ENCODE measurements at places on chromosomes 1 and 21.
A peak's percentile ranks its signal among the peaks of the same experiment; 100 is the strongest.

DNA sequence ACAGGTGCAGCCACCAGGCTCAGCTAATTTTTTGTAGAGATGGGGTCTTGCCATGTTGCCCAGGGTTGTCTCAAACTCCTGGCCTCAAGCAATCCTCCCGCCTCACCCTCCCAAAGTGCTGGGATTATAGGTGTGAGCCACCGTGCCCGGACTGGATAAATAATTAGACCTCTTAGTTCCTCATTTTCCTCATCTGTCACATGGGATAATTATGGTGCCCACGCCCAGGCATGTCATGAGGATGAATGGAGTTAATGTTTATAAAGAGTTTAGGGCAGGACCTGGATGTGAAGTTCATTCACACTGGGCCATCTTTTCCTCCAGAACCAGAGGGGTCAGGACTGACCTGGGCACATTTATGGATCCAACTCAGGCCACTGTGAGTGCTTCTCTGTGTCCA is 23.7 kb downstream of the PADI3 start:
- no peak for DNase-seq

DNA sequence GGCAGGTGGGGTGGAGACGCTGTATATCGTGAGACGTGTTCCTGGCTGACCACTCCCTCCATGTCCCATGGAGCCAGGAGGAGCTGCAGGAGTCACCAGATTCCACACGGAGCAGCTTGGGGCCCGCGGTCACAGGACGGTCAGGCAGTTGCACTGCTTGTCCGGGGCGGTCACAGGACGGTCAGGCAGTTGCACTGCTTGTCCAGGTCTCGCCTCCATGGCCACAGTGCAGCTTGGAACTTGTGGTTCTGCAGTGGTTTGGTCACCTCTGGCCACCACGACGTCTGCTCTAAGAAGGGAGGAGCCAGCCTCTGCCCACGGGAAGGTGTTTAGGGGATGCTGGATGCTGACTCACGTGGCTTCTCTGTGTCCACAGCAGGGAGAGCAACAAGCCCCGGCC is 33.0 kb downstream of the SLX9 start:
- DNase-seq = no peak

DNA sequence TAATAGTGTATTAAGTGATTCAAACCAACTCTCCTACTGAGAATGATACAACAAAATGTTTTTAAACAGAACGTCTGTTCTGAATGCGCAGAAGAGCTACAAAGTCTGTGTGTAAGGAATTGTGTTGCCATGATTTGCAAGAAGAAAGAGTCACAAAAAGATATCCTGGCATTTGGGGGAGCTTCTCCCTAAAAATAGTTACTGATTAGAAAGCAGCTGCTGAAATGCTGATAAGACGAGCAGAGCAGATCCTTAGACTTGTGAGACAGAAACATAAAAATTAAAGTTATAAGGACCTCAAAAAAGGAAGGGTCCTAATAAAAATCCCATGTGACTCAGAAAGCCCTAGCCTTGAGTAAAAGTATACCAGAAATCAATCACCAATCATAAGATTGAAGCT is 54.9 kb upstream of the CRB1 start:
- no peak for DNase-seq

DNA sequence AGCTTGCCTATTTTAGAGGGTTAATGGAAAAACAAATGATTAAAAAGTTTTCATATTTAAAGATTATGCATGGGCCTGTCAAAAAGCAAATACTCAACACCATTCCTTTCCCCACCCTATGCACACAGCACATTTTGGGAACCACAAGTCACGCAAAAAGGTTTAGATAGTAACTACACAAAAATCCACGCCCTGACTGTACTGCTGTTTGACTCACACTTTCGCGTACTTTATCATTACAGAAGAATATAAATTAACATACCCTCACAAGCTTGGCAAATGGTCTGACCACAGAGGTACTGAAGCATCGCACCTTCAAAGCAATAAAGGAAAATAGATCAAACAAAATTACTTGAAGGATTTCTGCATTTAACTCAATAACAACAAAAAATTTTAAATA is 1.4 kb downstream of the ATP5PO start:
- DNase-seq = no peak

- no peak for DNase-seq
These were observed 30.4 kb upstream of the ARHGEF16 start for GRCh38 chr1:3423896-3424611.

DNA sequence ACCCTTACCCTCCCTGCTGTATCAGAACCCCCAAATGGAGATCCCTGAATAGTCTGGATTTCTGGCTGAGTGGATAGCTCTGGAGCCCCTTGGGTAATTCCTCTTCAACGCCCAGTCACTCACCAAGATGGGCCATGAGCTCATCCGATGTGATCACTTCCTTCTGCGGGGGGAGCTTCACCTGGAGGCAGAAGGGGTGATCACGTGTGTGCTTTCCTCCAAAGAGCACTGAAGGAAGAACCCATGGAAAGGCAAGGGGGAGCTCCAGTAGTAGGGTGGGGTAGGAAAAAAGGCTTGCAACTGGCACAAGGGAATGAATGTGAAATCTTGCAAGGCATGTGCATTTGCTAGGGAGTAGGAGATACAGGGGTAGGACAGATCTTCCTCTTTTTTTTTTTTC is 5.1 kb downstream of the MINDY1 start:
- no peak for DNase-seq

- no peak for DNase-seq
These were observed 5.4 kb upstream of the NTNG1 start for GRCh38 chr1:107135463-107135862.

- no peak for DNase-seq
These were observed 1079.1 kb downstream of the ADGRL2 start for GRCh38 chr1:82879701-82880305.

- no peak for DNase-seq
These were observed 34.4 kb downstream of the FH start for GRCh38 chr1:241485145-241485544.

GRCh38 chr21:36434144-36434543 is 45.8 kb downstream of the CLDN14 start:
- DNase-seq = no peak

DNA sequence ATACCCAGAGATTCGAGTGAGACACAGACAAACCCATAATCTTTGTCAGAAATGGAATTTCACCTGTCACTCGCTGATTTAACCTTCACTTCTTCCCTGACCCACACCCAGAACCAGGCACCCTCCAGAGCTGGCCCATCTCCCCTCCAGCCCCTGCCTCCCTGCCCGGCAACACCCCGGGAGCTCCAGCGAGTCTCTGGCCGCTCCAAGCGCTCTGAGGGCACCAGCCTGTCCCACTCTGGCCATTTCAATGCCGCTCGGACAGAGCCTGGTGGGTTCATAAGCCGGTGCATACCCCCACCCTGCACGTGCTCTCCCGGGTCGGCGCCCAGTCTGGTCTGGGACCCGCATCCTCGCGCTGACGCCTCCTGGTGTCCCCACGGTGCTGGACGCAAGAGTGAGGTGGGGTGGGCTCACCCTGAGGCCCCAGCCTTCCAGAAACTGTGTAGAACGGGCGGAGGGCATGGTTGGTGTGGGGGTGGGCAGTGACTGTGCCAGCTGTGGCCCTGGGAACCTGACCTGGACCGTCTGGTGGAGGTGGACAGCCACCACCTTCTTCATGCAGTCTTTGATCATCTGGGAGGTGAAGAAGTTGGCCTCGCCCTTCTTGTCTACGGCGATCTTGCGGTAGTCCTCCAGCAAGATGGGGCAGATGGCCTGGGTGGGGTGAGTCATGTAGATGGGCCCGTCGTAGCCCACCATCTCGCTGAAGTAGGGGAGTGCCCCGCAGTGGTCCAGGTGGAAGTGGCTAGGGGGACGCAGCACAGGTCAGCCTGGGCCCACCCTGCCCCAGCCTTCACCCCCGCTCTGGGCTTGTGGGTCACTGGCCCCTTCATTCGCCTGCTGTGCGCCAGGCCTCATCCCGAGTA is 5.4 kb downstream of the INTS11 start:
- DNase-seq = no peak

DNA sequence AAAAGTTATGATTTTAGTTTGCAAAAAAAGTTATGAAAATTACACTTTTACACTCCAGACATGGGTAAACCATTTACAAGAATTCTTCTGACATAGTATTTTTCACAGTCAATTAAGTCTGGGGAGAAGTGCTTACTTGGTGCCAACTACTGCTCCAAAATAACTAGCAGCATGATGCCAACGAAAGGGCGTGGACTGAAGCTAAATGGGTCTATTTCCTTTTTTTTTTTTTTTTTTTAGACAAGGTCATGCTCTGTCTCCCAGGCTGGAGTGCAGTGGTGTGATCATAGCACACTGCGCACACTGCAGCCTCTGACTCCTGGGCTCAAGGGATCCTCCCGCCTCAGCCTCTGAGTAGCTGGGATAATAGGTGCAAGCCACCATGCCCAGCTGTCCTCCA is 43.2 kb downstream of the FMO4 start:
- no peak for DNase-seq

DNA sequence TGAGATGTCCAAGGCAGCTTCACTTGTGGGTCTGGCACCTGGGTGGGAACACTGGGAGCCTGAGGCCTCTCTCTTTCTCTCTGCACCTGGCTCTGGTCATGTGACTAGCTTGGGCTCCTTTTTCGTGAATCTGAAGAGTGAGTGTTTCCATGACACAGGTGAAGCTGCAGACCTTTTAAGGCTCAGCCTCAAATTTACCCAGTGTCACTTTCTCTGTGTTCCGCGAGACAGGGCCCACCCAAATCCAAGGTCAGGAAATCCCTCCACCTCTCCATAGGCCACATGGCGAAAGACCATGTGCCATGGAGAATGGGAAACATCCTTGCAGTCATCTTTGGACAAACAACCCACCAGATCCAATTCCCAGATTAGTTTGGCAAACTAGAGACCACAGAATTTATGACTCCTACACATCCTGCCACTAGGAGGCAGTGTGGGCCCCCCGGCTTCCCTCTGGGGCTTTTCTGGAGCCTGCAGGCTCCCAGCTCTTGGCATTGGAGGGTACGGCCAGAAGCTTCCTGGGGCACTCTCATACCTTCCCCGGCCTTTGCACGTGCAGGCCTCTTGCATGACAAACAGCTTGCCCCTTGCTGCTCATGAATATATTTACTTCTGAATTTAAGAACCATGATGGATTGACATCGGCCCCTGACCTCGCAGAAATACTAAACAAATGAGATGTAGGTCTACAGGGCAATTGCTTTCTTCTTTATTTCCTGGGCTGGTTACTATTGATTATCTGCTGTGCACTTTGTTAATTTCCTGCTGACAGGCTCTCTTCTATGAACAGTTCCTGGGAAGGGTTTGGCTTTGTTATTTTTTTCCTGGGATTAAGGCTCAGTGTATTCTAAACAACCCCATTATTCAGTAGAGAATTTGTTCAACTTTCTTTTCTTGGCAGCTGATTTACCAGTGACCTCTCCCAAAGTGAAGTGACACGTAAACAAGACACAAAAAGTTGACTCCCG is 180.7 kb downstream of the KAZN start:
- peak; percentile 33 for DNase-seq

- no peak for DNase-seq
These were observed 604 bp upstream of the FMN2 start for GRCh38 chr1:240090957-240091600.

- DNase-seq = no peak
These were observed 87.8 kb downstream of the ERG start for GRCh38 chr21:38410466-38410865.

- peak; percentile 71 for DNase-seq
These were observed 296.6 kb downstream of the PTPRC start for GRCh38 chr1:198935306-198935921.

GRCh38 chr1:224430511-224431113 is 4.0 kb downstream of the WDR26 start:
- no peak for DNase-seq

- no peak for DNase-seq
These were observed 210.7 kb upstream of the PTBP2 start for GRCh38 chr1:96510911-96511310.

- DNase-seq = peak; percentile 91
These were observed 14.8 kb downstream of the IL6R start for GRCh38 chr1:154419620-154420571.

DNA sequence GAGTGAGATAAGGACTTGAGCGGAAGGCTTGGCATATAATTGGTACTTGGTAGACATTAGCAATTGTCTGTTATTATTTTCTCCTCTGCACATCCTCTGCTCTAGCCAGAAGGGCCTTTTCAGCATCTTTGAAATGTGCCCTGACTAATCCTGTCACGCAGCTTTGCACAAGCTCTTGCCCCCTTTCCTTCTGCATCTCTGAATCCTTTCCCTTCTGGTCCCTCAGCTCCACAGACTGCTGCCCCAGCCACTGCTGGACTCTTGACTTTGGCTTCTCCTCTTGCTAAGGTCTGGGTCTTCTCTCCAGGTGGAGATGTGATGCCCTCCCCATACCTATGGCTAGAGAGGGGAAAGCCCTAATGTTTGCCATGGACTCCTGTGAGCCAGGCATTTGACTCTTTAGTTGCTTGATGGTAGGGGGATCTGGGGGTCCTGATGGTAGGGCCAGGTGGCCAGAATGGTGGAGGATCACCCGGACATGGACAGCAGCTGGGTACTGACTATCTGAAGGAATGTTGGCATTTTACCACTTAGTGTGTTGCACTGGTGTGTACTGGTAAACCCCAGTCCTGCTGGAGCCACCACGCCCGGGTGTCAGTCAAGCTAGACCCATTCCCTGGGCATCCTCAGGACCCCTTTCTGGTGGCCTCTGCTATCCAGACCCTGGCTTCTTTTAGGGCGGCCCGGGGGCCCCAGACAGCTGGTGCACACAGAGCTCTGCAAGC is 4.4 kb downstream of the HPCA start:
- DNase-seq = no peak

GRCh38 chr1:190832511-190832910 is 354.8 kb upstream of the BRINP3 start:
- DNase-seq = no peak

GRCh38 chr1:100584761-100585745 is 47.1 kb downstream of the GPR88 start:
- DNase-seq = no peak

- no peak for DNase-seq
These were observed 342.7 kb upstream of the NR5A2 start for GRCh38 chr1:199684686-199685273.

- no peak for DNase-seq
These were observed 368.0 kb upstream of the PRMT6 start for GRCh38 chr1:106688446-106688845.

DNA sequence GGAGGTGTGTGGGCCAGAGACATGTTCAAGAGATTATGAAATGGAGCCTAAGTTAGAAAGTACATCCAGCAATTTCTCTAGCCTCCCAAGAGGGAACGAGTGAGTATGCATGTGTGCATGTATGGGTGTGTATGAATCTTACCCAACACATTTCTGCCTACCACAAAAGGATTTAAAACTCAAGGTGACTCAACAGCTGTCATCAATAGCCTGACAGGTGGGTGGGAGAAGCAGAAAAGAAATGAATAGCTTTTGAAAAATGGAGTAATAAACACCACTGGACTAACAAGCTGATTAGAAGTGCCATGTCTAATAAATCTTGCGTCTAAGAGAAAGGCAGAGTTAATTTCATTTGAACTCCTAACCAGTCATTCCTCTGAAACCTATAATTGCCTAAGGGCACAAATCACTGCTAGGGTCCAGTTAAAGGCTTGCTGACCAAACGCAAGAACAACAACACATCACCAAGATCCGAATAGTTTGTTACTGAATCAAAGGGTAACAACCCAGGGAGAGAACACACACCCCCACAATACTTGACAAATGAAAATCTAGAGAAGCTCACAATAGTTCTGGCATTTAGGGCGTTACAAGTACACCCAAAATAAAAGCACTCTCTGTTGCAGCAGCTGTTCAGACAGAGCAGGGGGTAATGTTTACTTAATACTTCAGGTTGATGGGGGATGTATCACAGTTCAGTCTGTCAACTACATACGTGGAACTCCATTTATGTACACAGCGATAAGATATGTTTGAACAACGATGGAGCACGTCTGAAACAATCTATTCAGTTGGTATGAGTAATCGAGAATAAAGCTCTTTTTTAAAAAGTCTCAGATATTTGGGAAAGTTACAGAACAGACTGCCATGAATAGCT is 1.4 kb downstream of the KIAA0319L start:
- DNase-seq = no peak

All from left cardiac atrium (tissue), 4 donors.